Renal cortical epithelial cell (primary cell): ENCODE measurements at places on chromosomes 5 and 9.
A peak's percentile ranks its signal among the peaks of the same experiment; 100 is the strongest.

GRCh38 chr9:123925819-123926218, 4.1 kb downstream of the DENND1A start:
- peak; percentile 34 for DNase-seq

DNA sequence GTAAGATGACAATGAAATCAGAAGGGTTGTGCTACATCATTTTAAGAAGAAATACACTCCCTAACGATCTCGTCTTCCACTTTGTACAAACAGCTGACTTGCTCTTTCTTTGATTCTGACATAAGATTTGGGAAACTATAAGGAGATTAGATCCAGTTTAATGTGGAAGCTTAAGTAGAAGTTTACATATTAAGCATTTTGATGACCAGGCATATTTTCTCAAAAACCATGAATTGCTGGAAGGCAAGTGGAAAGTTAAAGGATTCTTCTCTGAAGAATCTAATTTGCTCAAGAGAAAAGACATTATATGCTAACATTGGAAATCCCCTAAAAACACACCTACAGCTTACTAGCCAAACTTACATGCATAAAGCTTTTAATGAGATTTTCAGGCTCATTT, 531.9 kb upstream of the PTPRD start:
- no peak for DNase-seq

- DNase-seq = peak; percentile 13
Observed at GRCh38 chr9:129081388-129081904, 535 bp downstream of the DOLPP1 start.

DNA sequence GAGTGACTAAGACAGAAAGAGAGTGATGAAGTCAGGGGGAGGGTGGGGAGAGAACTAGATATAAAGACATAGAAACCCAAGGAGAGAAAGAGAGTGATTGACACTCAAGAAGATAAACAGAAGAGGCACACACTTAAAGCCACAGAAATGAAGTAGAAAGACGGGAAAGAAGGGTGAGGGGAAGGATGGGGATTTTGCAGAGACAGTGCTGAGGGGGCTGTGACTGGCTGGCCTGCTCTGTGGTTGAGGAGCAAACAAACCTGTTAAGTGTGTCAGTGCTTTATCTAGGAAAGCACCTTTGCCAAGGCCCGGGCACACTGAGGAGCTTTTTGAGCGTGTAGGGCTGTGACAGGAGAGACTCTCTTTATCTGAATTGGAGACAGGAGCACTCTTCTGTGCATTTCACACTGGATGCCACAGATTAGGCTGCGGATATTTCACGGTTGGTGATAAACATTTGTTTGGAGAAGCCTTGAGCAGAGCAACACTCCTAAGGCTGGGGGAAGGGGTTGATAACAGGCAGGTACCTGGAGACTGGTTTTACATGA, 109.1 kb downstream of the DOCK2 start:
- no peak for DNase-seq

DNA sequence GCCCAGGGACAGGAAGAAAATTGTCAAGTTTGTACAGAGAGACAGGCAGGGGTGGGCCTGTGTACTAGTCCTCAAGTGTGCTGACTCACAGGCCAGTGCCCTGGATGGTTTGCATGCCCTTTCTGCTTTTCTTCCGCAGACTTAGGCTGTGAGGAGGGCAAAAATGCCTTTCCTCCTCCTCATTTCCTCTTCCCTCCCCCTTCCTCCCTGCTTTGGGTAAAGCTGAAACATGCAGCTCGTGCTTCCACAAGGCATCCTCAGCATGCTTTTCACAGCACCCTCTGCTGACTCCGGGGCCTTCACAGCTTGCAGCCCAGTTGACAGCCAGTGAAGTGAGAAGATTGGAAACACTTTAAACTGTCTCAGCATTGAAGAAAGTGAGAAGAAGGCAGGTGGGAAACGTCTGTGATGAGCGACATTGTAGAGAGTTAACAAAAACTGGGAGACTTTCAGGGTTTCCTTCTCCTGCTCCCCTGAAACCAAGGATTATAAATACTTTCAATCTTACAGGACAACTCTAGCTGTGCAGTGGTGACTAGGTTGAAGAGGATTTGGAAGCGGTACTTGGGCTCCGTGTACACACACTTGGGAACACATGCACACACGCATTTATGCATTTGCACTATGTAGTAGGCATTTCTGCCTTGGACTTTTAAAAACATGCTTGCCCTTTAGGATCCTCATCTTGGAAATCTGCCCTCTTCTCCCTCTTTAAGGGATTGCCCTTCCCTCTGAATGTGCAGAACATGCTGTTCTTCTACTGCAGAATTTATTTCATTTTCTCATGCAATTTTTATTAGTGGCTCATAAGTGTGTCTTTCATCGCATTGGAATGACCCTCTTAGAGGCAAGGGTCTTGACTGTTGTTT, 138.8 kb downstream of the GRIA1 start:
- DNase-seq = peak; percentile 98

DNA sequence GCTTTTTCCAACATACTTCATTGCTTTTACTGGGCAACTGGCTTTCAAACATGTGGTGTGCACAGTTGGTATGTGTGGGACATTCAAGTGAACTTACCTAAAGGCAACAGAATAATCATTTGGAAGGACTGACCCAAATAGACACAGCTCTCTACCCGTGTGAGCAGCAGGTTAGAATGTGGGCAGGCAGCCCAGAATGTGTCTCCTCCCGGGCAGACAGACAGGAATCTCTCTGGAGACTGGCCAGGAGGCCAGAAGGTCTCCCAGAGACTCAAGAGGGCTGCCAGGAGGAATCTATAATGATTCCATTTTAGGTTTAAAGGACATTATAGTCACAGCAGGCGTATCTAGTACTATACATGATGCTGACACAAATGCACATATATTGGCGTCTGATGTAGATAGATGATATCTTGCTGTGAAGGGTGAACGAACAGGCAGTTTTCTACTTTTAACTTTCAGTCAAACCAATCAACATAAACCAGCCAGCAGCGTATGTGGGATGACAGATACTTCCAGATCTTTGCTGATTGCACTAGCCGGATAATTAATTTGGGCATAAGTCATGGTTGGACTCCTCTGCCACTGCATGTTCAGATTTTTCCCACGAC, 297.4 kb upstream of the ZNF608 start:
- peak; percentile 97 for DNase-seq

GRCh38 chr5:54525692-54526091, 8.1 kb downstream of the SNX18 start:
- DNase-seq = no peak

GRCh38 chr5:13910637-13911288, 33.7 kb downstream of the DNAH5 start:
- DNase-seq = peak; percentile 95

- DNase-seq = no peak
Observed at GRCh38 chr5:56019306-56020272, 24.8 kb upstream of the IL6ST start.

DNA sequence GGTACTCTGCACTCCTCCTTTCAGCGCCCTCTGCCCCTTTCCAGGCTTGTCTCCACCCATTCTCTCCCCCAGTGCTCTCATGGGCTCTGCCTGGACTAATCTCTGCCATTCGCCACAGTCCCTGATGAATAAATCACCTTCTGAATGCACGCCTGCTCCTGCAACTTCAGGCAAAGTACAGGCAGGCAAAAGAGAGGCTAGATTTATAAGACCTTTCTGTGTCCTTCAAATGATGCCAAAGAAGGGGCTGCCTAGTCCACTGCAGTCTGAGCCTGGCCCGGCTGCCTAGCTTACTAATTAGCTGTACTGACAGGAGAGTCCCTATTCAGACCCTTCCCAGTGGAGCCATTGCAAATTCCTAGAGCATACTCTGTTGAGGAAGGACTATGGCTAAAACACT, 7.4 kb downstream of the FGF1 start:
- DNase-seq = no peak

- no peak for DNase-seq
Observed at GRCh38 chr9:115781070-115781736, 372.4 kb upstream of the PAPPA start.

DNA sequence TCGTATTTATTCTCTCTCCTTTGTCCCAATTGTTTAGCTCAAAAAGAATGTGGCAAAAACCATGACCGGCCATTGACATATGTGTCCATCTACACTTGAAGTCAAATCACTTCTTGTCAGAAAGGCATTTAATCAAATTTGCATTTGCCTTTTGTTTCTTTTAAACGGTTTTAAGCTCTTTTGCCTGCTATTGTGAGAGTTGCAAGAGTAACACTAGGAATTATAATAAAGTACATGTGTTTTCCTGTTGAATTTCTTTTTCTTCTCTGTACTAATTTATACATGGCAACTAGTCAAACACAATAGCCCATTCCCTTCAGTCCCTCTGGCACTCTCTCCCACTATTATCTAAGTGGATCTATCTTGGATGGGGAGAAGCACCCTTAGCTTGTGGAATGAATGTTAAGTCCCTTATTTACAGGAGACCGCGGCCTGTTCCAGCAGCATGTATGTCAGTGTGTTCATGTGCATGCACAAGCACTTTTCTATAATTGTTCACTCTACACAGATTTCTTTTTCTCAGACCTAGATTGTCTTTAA, 3.2 kb downstream of the ADAMTSL1 start:
- no peak for DNase-seq

- no peak for DNase-seq
Observed at GRCh38 chr9:122791872-122792669, 3.3 kb downstream of the OR5C1 start.
